MG63 (cell line): ENCODE measurements at places on chromosomes 1 and 21. TPM values are rescaled to one million over a fixed set of nuclear protein-coding genes. Genes with fewer than 3 reads are reported as not detected.

GRCh38 chr1:3384407-3384806, 70.1 kb upstream of the ARHGEF16 start:
- DNase-seq = peak; percentile 18

- DNase-seq = no peak
These were observed 43.6 kb downstream of the CTTNBP2NL start for GRCh38 chr1:112439592-112439991.

GRCh38 chr1:53294567-53294966, 33.3 kb downstream of the LRP8 start:
- peak; percentile 73 for DNase-seq

DNA sequence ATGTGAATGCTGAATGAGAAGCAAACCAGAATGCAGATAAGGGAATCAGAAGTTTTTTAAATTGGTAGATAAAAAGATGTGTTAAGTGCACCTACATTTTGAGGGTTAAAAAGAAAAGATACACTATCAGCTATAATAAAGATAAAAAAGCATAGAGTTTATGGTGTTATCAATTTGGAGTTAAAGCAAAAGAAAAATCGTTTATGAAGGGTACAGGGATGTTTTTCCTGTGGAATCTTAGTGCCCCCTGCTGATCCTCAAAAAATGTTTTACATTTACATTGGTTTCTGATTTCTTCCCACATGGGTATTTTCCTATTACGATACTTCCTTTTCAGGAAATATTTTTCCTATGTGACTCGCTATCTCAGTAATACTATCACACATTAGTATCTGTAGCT, 293.5 kb downstream of the MRPL39 start:
- no peak for DNase-seq

GRCh38 chr1:245790441-245790840, 635.7 kb downstream of the KIF26B start:
- DNase-seq = no peak

DNA sequence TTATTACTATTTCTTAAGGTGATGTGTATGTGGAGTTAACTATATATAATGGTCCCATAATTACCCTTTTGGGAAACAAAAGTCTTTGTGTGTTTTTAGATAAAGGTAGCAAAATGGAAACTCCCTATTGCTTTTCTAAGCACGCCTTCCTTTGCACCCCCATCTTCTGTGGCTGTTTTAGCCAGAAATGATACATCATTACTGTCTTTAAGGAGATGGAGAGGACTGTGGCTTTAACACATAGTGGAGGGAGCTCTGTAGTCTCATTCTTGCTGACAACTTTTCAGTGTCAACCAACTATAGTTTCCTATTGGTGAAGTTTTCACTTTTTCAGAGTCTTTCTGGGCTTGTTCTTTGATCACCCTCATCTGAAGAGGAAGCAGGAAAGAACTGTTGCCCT, 1.0 kb downstream of the APOBEC4 start:
- no peak for DNase-seq

- DNase-seq = no peak
These were observed 8.3 kb downstream of the PLEKHG5 start for GRCh38 chr1:6483017-6483760.

DNA sequence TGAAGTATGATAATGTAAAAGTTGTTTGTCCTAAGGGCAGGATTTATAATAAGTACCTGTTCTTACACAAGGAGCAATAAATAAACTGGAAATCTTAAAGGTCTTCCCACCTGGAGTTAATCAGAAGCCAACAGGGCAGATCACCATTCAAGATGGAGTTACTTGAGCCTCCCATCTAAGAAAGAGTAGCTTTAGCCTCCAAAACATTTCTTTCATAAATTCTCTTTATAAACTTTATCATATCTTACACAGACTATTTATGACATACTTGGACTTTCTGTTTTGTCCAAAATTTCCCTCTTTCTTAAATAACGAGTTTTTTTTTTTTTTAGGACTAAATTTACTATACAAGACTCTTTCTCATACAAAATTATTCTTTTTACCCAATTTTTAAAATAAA, 18.5 kb downstream of the OR2T1 start:
- DNase-seq = no peak

DNA sequence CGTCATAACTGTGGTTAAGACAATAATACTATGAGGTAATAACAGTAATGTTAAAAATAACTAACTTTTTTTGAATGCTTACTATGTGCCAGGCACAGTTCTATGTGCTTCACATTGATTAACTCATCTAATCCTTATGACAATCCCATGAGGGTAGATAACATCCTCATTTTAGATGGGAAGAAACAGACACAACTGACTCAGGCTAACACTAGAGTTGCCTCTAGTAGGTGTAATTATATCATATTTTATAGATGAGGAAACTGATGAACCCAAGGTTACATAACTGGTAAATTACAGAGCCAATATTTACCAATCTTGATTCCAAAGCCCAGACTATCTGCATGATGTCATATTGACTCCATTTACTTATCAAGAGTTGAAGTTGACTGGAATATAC, 23.5 kb downstream of the SERPINC1 start:
- no peak for DNase-seq

GRCh38 chr1:169326956-169327268, 40.7 kb downstream of the NME7 start:
- no peak for DNase-seq

- no peak for DNase-seq
These were observed 91.4 kb upstream of the S1PR1 start for GRCh38 chr1:101145449-101145820.

DNA sequence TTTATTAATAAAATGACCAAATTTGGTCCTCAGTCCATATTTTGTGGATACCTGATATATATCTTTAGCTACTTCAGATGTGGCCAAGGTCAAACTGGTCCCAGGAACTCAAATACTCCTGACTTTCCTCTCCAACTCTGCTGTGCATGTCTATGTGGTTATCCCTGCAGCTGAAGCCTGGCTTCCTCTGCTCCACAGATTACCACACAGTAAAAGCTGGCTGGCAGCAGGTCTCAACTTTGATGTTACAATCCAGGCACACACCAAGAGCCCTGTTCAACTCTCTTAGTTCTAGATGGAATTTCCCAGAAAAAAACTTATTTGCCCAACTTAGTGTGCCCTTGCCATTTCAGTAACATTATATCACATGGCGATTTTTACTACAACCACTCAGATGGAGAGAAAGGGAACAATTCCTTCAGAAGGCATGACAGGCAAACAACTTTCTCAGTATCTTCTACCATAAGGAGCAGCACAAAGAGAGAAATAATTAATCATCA, 479.5 kb downstream of the PLPP3 start:
- DNase-seq = no peak

GRCh38 chr1:71104417-71104816, 23.6 kb upstream of the ZRANB2 start:
- no peak for DNase-seq

DNA sequence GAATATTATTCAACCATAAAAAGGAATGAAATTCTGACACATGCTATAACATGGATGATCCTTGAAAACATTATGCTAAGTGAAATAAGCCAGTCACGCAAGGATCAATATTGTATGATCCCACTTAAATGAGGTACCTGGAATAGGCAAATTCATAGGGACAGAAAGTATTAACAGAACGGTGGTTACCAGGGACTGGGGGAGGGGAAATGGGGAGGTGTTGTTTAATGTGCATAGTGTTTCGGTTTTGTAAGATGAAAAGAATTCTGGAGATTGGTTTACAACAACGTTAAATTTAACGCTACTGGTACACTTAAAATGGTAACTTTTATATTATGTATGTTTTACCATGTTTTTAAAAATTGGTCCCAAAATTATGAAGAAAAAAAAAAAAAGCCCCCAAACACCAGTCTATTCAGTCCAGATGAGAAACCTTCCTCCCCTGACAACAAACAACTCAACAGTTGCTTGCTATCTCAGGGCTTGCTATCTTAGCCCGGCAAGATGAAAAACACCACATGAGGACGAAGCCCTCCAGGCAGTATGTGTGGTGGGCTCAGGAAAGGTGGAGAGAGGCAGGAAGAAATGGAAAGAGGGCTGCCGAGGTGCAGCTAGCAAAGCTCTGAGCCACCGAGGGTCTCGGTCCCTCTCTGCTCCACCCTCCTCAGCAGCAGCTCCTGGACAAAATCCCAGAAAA, 8.5 kb downstream of the NUAK2 start:
- DNase-seq = no peak

DNA sequence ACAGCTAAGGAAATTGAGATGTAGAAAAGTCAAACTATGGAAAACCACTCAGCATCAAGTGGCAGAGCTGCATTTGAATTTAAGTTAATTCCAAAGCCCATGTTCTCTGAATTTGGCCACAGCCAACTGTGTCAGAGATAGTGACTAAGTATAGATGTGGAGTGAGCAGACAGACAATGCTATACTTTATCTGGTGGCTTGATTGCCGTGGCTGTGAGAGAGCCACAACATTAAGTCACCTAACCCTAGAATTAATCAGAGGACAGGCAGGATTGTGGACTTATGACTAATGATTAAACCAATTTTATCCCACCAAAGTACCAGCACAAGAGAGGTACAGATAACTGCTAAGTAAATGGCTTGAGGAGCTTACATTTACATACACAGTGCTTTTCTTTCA, 209.8 kb downstream of the TPR start:
- DNase-seq = no peak

DNA sequence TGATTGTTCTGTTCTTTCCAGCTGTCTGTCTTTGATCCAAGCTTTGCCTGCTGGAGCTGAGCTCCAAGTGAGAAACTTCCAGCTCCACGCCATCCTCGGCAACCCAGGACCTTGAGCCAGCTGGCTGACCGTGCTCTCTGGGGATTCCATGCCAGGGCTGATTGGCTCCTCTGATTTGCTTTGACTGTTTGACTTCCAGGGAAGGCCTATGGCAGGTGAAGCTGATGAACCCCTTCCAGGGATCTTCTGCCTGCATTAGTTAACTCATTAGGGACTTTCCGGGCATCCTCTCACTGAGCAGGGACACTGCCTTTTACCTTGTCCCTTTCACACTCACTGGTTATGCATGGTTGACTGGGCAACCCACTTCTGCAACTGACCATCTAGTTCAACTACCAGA, 406.1 kb downstream of the RPS6KC1 start:
- DNase-seq = peak; percentile 90

GRCh38 chr21:32728456-32728839, 635 bp upstream of the SYNJ1 start:
- DNase-seq = no peak

DNA sequence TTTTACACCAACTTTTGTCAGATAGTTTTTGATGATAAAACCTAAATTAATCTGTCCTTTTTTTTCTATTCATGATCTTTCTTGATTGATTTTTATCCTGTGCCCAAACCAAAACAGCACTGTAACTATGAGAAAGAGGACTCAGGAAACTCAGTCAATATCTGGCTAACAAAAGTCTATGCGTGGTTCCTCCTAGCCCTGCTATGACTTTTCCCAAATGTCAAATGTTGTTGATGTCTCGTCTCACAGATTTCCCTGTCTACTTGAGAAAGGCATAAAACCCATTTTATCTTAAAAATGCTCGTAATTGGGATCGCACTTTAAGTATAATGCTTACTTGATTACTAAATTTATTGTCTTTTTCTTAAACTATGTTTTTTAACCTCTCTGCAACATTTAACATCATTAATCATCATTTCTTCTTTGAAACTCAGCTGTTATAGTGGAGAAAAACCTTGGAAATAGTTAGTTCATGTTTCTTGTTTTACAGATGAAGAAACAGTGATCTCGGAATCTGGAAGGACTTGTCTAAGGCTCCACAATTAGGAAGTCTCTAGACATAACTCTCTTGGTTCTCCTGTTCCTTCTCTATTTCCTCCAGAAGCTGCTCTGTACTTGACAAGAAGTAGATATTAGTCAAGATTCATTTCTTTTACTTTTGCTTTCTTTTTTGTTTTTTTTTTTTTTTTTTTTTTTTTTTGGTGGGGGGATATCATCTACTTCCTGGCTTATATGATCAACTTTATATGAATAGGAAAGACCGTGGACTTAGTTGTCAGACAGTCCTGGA, 26.2 kb upstream of the PTPRC start:
- DNase-seq = no peak

GRCh38 chr1:38431535-38432376, 385.2 kb upstream of the POU3F1 start:
- DNase-seq = no peak

DNA sequence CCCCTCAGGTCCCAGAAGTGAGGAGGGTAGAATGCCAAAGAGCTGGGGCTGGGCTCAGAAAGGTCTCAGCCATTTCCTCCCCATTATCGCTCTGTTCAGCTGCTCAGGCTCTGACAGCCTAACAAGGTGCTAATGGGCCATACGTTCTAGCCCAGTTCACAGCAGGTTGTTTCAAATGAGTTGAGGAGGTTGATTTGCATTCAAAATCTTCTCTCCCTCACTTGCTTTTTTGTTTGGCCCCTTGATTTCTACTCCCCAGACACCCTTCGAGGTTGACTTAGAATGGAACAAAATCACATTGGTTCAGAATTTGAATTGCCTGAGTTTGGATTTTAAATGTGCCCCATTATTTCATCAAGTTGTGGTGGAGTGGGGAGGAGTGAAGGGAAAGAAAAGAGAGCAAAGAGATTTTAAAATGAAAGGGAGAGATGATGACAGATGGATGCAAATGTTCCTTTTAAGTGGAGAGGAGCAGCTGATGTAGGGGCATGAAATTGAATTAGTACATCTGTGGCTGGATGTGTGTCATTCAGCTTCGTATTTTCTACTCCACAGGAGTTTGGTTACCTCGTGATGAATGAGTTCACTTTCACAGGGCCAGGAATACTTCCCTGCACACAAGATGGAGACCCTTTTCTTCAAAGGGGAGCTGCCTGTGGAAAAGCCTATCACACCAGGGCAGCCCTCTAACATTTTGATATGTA, 425.8 kb upstream of the CAMK1G start:
- no peak for DNase-seq

GRCh38 chr21:45382697-45382997, 22.3 kb upstream of the COL18A1 start:
- no peak for DNase-seq

DNA sequence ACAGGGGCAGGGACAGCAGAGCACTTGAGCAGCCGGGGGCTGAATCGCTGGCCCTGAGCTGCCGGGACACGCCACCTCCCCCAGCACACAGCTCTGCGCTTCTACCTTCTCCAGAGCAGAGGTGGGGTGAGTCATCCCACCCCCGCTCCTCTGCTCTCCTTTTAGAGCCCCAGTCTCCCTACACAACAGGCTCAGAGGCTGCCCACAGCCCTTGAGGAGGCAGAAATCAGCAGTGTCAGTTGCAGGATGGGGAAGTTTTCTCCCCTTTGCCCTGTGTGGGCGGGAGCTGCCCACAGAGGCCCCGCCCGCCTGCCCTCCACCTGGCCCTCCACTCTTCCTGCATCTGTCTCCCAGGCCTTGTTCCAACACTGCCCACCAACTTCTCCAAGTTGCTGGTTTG, 94.6 kb downstream of the STUM start:
- peak; percentile 38 for DNase-seq

- no peak for DNase-seq
These were observed 10.3 kb downstream of the CHIT1 start for GRCh38 chr1:203219171-203219570.

ZNF695 gene
- total RNA-seq = 6.1 and 9.0 TPM in 2 replicates

AK5 gene
- 10.9 and 26.7 TPM in 2 replicates for total RNA-seq

PRDX6 gene
- 170 and 232 TPM in 2 replicates for total RNA-seq

SLC5A9 gene
- not detected in 2 replicates for total RNA-seq

LRRC3 gene
- 1.2 and 1.4 TPM in 2 replicates for total RNA-seq

ST6GALNAC3 gene
- 0.30 and 5.5 TPM in 2 replicates for total RNA-seq

CFAP107 gene
- not detected in 2 replicates for total RNA-seq

TNFSF4 gene
- total RNA-seq = not detected in 2 replicates

LCE2B gene
- total RNA-seq = not detected in 2 replicates

ZBED6 gene
- total RNA-seq = 2.4 and 2.5 TPM in 2 replicates

LRRC53 gene
- total RNA-seq = not detected in 2 replicates

LCE1B gene
- not detected in 2 replicates for total RNA-seq

MX1 gene
- 18.0 and 18.3 TPM in 2 replicates for total RNA-seq
